NCI-H1092 (cell line): ENCODE measurements at places on chromosomes 13 and 19.
A peak's percentile ranks its signal among the peaks of the same experiment; 100 is the strongest.

GRCh38 chr19:42360787-42361544 is 29.1 kb downstream of the CNFN start:
- DNase-seq, result no peak

- no peak for DNase-seq
Observed at GRCh38 chr13:49367640-49368422, 76.0 kb downstream of the CAB39L start.

- DNase-seq, result no peak
Observed at GRCh38 chr19:12995596-12996405, 526 bp downstream of the NFIX start.

GRCh38 chr19:41205995-41206394 is 13.0 kb downstream of the CYP2S1 start:
- no peak for DNase-seq

- no peak for DNase-seq
Observed at GRCh38 chr19:57587529-57587928, 3.6 kb downstream of the ZIK1 start.

DNA sequence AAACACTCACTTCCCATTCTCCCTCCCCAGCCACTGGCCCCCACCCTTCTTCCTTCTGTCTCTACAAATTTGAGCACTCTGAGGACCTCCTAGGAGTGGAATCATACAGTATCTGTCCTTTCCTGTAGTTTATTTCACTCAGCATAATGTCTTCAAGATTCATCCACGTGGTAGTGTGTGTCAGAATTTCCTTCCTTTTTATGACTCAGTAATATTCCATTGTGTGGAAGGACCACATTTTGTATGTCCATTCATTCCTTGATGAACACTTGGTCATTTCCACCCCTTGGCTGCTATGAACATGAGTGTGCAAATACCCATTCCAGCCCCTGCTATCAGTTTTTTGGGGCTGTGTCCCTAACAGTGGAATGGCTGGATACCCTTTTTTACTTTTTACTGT is 9.8 kb downstream of the KLF2 start:
- no peak for DNase-seq

DNA sequence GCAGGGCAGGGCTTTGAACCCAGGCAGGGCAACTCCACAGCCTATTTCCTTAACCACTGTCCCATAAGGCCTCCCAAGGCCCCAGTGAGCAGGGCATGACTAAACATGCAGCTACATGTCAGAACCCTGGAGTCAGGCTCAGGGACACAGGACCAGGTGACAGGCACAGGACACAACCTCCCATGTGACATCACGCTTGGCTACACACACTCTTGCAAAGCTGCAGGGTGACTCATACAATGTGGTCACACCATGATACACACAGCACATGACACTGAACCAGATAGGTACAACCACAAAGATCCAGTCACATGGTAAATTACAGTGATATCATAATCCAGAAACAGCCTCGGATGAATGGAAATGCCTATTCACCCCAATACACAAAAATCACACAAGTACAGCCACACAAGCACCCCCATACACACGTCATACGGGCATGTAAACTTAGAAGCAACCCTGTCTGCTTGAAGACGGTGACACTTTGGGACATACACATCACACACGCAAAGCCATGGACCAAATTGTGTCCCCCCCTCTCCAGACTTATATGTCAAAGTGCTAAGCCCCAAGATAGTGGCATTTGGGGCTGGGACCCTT is 14.5 kb downstream of the KLK4 start:
- no peak for DNase-seq

- no peak for DNase-seq
Observed at GRCh38 chr13:50461189-50461588, 382.3 kb downstream of the DLEU7 start.

GRCh38 chr13:52850072-52850395 is 1.6 kb upstream of the PCDH8 start:
- no peak for DNase-seq

GRCh38 chr13:49450105-49450819 is 6.2 kb downstream of the SETDB2 start:
- no peak for DNase-seq

DNA sequence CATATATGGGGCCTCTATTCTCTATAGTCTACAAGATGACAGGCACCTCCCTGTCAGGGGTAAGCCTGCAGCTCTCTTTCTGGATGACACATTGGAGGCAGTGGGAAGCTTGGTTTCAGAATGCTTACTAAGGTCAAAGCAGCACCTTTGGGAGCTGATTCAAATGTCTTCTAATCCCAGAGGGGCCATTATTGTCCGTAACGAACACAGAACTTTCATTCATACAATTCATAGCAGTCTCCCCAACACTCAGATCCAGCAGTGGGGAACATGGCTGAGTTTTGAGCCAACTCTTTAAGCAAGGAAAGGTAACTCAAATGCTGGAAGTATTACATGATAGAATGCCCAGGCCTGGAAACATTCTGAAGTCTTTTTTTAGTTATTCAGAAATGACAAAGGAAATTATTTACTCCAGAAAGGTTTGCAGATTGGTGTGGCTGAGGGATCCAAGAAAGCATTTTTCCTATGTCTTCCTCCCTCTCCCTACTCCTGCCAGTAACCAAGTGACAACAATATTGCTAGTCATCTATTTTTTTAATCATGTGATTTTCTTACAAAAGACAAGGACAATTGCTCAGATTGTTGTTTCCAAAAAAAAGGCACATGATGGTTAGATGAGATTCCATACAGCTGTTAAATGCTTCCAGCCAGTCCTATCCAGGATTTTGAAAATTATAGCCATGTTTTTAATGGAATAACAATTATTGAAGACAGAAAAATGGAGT is 118.7 kb downstream of the FOXO1 start:
- no peak for DNase-seq

- DNase-seq, result no peak
Observed at GRCh38 chr19:40465025-40465556, 454 bp downstream of the BLVRB start.

- DNase-seq, result peak; percentile 23
Observed at GRCh38 chr13:96090240-96091101, 564 bp downstream of the HS6ST3 start.

DNA sequence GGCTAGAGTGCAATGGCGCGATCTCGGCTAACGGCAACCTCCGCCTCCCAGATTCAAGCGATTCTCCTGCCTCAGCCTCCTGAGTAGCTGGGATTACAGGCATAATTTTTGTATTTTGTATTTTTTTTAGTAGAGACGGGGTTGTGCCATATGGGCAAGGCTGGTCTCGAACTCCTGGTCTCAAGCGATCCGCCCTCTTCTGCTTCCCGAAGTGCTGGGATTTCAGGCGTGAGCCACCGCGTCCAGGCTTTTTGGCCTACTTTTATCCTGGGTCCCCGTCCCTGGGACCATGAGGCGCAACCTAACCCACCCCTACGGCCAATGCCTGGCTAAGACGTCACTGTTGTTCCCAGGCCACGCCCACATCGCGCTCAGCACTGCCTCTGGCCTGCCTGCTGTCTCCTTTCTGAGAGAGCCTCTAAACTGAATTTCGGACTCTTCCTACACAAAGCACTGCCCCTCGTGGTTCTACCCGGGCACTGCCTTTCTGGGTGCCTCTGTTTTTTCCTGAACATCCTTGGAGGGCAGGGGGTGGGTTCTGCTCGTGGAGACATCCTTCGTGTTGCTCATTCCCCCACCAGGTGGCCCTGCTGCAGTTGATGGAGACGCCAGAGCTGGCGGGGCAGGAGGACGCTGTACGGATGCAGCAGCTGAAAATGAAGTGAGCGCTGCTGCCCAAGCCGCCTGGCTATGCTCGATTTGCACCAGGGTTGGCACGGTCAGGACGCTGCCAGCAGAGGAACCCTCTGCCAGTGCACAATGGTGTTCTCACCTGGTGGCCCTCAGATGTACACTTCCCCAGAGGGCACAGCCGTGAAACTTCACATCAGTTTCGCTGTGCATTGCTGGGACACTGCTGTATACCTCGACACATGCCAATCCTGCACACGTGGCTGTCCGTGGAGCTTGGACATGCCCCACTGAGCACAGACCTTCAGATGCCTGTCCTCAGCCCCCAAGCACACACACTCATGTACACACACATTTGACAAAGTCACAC is 2.0 kb downstream of the REX1BD start:
- peak; percentile 31 for DNase-seq

GRCh38 chr13:94335761-94336526 is 143.5 kb downstream of the DCT start:
- no peak for DNase-seq

- DNase-seq, result no peak
Observed at GRCh38 chr19:7637374-7638256, 705 bp downstream of the STXBP2 start.

- DNase-seq, result no peak
Observed at GRCh38 chr13:75468098-75468497, 13.9 kb downstream of the TBC1D4 start.

DNA sequence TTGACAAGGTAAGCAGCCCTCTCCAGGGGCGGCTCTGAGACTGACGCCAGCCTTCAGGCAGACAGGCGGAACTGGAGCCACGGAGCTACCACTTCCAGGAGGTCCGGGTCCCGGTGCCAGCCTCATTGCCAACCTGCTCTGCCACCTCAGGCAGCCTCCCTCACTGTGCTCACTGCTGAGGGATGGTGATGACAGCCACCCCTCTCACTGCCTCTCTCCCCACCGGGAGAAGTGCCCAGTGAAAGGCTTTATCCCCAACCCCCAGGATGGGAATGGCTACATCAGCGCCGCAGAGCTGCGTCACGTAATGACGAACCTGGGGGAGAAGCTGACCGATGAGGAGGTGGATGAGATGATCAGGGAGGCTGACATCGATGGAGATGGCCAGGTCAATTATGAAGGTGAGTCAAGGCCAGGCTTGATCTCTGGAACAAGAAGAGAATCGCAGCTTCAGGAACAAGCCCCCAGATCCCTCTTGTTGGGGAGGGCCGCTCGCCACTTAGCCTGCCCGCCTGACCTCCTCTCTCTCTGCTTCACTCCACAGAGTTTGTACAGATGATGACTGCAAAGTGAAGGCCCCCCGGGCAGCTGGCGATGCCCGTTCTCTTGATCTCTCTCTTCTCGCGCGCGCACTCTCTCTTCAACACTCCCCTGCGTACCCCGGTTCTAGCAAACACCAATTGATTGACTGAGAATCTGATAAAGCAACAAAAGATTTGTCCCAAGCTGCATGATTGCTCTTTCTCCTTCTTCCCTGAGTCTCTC is 7.6 kb downstream of the CALM3 start:
- DNase-seq, result no peak

- no peak for DNase-seq
Observed at GRCh38 chr19:39927524-39928356, 6.7 kb downstream of the FCGBP start.

DNA sequence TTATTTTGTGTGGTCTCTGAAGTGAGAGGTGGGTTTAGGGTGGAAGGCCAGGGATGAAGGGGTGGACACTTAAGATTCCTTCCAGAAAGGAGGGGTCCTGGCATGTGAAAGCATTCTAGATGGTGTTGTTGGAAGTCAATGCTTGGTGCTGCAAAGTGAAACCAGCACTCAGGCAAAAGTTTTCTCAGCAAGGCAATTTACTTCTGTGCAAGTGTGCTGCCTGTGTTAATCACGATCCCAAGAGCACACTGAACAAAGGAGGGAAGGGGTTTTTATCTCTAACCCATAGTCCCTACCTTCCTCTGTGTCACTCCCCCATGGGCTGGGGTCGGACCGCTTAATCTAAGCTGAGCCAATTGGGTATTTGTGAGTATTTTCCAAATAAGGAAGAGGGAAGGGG is 1.3 kb downstream of the ZNF134 start:
- no peak for DNase-seq

GRCh38 chr19:53809518-53810186 is 14.5 kb downstream of the NLRP12 start:
- DNase-seq, result no peak

DNA sequence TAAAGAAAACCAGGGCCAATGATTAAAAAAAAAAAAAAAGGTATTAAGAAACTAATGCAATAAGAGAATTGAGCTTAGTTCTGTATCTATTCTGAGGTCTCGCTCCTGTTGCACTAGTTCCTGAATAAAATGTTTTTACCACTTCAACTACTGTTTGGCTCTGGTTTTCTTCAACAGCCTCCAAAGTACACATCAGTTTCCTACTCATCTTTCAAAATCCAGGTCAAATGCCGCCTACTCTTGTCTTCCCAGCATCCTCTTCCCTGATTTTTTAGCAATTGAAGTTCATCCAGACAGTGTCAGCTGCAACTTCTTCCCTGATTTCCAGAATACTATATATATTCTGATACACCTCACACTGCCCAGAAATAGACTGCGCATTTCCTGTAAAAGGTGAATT is 1.4 kb upstream of the RCBTB1 start:
- no peak for DNase-seq

- peak; percentile 19 for DNase-seq
Observed at GRCh38 chr13:111292710-111293485, 27.5 kb upstream of the TEX29 start.

DNA sequence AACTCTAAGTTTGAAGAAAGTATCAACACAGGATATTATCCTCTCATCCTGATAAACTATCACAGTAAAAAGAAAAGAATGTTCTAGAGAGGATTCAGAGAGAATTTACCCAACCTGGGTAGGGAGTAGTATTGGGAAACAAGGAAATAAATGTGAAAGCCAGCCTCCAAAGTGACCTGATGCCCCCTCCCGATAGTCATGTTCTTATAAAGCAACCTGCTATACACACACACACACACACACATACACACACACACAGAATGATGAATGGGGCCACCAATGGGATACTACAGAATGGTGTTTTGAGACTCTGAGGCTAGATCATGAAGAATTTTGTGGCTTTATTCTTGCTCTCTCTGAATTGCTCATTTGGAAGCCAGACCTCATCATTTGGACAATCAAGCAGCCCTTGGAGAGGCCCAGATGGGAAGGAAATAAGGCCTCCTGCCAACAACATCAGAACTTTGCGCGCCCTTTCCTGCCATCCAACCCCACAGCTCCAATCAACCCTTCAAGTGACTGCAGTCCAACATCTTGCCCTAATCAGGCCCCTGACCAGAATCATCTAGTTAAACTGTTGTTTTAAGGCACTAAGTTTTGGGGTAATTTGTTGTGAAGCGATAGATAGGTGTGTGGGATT is 807.9 kb upstream of the ARGLU1 start:
- peak; percentile 8 for DNase-seq
